ENCODE measurements at places on chromosomes 2 and 18. TPM values are rescaled to one million over a fixed set of nuclear protein-coding genes. Genes with fewer than 3 reads are reported as not detected.

- no peak for DNase-seq
Measured at GRCh38 chr2:46012618-46013240, 284.5 kb upstream of the EPAS1 start.

GRCh38 chr2:195395362-195395761, 261.7 kb upstream of the SLC39A10 start:
- no peak for DNase-seq

DNA sequence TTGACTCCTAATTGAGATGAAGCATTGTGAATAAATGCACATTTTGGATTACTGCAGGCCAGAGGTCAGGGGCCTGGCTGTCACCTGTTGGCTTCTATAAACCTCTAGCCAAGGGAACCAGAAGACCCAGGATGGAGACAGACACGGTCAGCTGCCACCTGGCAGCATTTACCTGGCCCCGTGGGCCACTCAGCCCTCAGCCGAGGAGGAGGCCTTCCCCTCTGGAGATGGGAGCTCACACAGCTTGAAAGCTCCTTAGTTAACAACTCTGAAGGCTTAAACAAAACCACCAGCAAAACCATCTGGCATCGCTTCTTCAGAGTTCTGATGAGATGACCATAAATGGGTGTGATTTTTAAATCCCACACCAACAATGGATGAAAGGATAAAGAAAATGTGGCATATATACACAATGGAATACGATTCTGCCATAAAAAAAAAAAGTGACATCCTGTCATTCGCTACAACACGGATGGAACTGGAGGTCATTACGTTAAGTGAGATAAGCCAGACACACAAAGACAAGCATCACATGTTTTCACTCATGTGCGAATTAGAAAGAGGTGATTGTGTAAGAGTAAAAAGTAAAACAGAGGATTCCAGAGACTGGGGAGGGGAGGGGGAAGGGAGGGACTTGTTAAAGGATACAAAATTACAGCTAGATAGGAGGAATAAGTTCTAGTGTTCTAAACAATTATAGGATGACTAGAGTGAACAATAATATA, 218.4 kb downstream of the TMEM163 start:
- peak; percentile 57 for DNase-seq

DNA sequence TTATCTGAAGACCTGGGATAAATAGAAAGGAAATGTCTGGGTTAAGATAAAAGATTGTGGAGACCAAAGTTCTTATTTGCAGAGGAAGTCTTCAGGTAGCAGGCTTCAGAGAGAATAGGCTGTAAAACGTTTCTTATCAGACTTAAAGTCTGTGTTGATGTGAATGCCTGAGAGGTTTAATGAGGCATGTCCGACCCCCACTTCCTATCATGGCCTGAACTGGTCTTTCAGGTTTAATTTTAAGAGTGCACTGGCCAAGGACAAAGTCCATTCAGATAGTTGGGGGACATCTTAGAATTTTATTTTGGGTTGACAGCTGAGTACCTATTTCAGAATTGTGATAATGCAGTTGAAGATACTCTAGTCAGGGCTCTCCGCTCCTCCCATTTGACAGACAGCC, 92.1 kb downstream of the ATL2 start:
- no peak for DNase-seq

- DNase-seq: no peak
Measured at GRCh38 chr2:224971214-224971613, 71.1 kb downstream of the DOCK10 start.

- DNase-seq: peak; percentile 81
Measured at GRCh38 chr18:59917422-59917821, 17.6 kb downstream of the PMAIP1 start.

GRCh38 chr18:74492259-74492658, 3.9 kb upstream of the CNDP2 start:
- no peak for DNase-seq

GRCh38 chr2:191302459-191303139, 57.4 kb downstream of the MYO1B start:
- DNase-seq: no peak

DNA sequence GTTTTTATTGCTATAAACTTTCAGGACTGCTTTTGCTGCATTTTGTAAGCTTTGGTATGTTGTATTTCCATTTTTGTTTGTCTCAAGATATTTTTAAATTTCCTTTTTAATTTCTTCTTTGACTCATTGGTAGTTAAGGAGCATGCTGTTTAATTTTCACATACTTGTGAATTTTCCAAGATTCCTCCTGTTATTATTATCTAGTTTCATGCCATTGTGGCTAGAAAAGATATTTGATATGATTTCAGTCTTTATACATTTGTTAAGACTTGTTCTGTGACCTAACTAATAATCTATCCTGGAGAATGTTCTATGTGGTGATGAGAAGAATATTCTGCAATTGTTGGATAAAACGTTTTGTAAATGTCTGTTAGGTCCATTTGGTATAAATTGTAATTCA, 62.1 kb downstream of the NUP35 start:
- no peak for DNase-seq

DNA sequence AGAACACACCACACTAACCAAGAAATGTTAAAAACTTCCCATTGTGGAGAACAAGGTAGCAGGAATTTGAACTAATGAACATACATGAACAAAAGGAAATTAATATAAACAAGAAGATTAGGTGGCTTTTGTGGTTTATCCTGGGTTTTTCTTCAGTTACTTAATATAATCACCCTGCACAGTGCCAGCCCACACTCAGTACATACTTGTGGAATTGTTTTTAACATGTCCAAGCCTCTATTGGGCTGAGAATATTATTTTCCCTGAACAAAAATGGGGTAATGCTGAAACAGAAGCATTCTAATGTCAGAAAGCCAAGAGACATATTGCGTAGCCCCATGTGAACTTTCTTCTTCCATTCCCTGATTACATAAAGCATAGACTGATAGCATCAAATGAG, 202.8 kb downstream of the DNER start:
- DNase-seq: no peak

DNA sequence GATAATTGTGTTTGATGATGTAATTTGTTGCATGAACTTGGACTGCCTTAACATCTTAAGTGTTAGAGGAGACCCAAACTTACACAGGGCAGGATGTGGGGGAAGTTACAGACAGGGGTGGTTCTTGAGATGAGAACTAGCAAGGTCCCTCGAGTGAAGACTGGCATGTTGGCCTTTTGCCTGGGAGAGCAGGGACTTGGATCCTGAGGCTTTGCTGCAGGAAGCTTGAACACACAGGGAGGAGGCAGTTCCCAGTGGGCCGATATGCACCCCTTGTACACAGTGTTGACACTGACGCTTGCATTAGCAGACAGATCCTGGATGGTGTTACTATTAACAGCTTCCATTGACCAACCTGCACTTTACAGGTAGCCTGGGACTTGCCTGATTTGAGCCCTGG, 47.5 kb downstream of the CHRNA1 start:
- no peak for DNase-seq

DNA sequence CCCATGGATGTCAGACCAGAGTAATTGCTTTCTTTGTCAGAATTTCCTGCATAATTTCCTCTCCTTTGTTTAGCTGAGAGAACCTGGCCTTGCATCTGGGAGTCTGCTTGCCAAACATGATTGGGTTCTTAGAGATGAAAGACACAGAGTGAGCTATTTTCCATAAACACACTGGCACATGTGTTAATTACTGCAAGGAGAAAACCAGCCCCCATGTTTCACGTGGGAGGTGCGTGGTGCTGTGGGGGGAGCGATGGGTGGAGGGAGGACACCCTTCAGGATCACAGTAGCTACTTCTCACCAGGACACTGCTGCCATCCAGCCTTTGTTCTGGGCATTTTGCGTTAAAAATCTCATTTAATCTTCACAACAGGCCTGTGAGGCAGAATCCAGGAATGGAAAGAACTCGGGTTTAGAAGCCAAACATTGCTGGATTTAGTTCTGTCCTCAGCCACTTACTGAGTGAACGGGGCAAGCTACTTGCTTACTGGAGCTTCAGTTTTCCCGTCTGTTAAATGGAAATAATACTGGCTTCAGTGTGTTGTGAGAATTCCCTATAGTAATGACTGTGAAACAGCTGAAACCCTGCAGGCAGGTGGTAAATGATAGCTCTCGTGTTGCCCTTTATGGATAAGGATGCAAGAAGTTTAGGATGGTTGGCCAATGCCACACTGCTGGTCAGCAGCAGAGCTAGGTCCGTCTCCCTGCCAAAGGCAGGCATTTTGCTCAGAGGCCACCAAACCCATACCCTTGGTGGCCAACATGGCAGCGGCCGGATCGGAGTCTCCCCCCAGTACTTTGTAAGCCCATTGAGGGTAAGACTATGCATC, 100.1 kb upstream of the ASAP2 start:
- DNase-seq: no peak

- DNase-seq: no peak
Measured at GRCh38 chr2:174888646-174889271, 116.4 kb downstream of the CHN1 start.

GRCh38 chr2:238247002-238247822, 7.4 kb upstream of the HES6 start:
- DNase-seq: no peak

DNA sequence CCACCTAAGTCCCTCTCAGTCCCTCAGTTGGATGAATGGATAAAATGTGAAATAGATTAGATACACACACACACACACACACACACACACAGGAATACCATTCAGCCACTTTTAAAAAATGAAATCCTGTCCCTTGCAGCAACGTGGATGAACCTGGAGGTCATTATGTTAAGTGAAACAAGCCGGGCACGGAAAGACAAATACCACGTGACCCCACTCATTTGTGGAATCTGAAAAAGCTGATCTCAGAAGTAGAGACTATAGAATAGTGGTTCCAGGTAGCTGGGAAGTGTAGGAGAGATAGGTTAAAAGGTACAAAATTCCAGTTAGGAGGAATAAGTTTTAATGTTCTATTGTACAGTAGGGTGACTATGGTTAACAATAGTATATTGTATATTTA, 31.0 kb downstream of the TTC32 start:
- DNase-seq: no peak

DNA sequence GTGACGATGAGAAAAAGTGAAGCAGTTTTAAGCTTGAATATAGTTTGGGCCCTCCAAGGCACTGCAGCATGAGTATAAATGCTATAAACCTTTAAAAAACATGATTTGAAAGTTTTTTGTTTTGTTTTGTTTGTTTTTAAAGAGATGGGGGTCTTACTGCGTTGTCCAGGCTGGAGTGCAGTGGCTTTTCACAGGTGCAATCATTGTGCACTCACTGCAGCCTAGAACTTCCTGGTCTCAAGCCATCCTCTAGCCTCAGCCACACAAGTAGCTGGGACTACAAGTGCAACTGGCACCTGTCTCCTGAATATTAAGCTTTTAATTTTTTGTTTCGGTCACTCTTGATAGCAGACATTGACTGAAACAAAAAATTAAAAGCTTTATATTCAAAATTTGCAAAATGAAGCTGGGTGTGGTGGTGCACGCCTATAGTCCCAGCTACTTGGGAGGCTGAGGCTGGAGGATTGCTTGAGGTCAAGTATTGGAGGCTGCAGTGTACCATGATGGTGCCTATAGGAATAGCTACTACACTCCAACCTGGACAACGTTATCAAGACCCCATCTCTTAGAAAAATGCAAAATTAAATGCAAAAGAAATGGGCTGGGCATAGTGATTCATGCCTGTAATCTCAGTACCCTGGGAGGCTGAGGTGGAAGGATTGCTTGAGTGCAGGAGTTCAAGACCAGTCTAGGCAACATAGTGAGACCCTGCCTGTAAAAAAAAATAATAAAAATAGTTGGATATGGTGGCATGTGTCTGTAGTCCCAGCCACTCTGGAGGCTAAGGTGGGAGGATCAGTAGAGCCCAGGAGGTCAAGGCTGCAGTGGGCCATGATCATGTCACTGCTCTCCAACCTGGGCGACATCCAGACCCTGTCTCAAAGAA, 15.0 kb downstream of the FZD5 start:
- DNase-seq: no peak

DNA sequence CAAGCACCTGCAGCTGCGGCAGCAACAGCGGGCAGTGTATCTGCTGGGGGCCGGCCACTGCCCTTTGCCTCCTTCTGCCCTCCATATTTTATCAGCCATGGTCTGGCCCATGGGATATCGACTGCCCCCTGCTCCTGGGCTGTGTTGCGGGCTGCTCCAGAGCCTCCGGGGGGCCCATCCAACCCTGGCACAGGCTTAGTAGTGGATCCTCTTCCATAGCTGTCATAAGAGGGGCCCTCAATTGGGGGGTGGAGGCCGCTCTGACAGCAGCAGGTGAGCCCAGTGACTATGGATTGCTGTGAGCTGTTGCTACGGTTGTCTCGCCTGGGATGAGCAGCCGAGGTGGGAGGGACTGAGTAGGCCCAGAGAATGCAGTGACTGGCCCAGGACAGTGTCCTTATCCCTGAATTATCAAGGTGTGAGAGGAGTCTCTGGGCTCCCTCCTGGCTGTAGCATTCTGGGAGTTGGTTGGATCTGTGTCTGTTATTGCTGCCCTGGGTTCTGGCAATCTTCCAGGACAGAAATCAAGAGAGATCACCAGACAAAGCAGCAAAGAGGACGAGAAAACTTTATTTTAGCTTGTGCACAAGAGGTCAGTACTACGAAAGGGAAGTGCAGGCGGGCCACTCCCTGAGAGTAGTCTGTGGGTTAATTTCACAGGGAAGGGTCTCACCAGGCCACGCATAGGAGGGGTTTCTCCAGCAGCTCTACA, 145.1 kb downstream of the ASB1 start:
- peak; percentile 63 for DNase-seq

GRCh38 chr2:85996591-85996990, 107.8 kb upstream of the ST3GAL5 start:
- peak; percentile 74 for DNase-seq

DNA sequence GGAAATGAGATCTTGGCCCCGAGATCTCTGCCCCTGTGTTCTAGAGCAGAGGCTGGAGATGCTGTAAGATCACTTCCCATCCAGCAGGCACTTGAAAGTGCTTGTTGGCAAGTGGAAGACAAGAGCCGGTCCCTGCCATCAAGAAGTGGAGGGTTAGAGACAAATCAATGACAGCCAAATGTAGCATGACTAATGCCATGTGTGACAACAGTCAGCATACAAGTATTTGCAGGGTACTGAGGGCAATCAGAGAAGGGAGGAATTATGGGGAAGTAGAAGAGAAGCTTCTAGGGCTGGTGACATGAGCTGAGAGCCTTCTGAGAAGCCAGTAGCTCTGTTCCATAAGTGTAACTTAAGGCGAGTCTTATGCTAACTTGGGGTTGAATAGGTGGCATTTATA, 58.6 kb downstream of the TMEM17 start:
- no peak for DNase-seq

DNA sequence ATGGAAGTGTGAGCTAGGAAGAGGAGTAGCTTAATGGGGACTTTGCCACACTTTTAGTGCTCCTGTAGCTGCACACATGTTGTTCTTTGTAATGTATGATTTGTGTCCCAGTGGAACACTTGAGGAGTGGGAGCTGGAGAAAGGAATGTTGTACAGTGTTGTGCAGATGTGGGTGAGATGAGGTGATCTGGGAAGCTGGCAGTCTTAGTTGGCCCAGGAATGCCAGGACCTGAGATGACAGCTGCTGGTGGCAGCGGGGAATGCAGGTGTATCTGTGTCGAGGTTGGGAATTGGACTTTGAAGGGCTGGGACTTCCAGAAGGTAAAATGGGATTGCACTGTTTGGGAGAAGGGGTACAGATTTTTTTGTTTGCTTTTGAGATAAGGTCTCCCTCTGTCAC, 23.6 kb downstream of the NEDD4L start:
- DNase-seq: no peak

GRCh38 chr2:215888680-215889079, 124.7 kb downstream of the MREG start:
- no peak for DNase-seq

The MRPS5 gene
- total RNA-seq: 69.4 TPM

The ALLC gene
- total RNA-seq: not detected

The AQP4 gene
- 0.75 TPM for total RNA-seq

The ANTXR1 gene
- 38.1 TPM for total RNA-seq

The XDH gene
- not detected for total RNA-seq

The EMILIN2 gene
- 11.1 TPM for total RNA-seq

The CYBRD1 gene
- 39.7 TPM for total RNA-seq

The DPP4 gene
- total RNA-seq: 3.4 TPM

The BOK gene
- 4.5 TPM for total RNA-seq

The UGT1A8 gene
- not detected for total RNA-seq
